EH (cell line): ENCODE measurements at places on chromosomes 5 and 9.

GRCh38 chr5:176803068-176803942 is 7.1 kb upstream of the UNC5A start:
- no peak for DNase-seq

- DNase-seq: no peak
Observed at GRCh38 chr9:89622933-89623861, 18.4 kb downstream of the GADD45G start.

DNA sequence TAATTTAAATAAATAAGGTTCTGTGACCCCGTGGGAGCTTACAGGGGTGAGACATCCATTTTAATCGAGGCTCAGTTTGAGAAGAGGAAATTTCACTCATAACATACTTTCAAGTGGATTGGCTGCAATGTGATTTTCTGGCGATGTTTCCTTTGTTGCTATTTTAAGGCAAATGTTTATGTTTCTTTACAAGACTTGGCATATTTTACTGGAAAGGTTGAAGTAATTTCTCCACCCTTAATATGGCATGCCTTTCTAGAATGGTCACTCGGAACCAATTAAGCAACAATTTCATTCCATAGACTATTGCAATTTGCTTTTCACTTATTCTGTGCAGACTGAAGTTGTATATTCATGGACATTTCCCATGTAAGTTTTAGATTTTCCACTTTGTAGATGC is 438.0 kb upstream of the WWC1 start:
- peak; percentile 93 for DNase-seq

DNA sequence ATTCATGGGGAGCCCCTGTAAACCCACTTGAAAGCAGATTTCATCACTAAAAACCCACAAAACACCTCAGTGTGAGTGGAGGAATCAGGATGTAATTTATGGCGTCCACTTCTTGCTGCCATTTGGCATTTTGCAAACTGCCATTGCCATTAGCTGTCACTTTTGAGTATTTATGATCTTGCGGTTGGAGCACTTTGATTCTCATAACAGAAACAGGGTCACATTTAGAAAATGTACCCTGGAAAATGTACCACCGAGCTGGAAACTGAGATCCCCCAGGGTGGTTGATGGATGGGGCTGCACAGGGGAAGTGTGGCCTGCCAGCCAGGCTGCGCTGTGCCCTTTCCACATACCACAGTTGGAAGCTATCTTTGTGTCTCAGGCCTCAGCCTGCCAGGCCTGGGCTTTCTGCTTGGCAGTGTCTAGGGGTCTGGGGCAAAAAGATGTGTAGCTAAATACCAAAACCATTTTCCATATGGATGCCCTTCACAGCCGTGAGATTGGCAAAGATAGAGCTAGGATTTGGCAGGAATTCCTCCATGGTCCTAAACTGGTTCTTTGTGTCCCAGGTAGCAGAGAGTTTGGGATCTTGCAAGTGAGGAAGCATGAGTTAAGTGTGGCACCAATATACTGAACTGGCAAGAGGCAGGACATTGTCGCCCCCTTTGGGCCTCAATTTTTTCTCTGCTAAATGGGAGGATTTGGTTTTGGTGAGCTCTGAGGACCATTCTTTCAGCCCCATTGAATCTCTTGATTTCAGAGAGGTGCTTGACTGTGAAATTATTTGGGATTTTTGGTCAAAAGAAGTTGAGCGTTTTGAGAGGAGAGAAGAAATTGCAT is 46.2 kb downstream of the GALNT10 start:
- no peak for DNase-seq

DNA sequence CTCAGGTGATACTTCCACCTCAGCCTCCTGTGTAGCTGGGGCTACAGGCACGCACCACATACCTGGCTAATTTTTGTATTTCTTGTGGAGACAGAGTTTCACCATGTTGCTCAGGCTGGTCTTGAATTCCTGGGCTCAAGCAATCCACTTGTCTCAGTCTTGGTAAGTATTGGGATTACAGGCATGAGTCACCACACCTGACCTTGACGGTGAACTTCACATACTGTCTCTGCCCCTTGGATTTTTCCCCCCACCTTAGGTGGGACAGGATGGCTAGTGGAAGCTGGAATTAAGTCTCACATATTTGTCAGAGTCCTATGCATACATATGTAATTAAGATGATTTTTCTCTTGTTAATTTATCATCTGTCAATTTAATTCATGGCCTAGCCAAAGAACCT is 20.9 kb upstream of the RFK start:
- DNase-seq: peak; percentile 12

- DNase-seq: peak; percentile 80
Observed at GRCh38 chr5:140145818-140146522, 20.2 kb downstream of the IGIP start.

DNA sequence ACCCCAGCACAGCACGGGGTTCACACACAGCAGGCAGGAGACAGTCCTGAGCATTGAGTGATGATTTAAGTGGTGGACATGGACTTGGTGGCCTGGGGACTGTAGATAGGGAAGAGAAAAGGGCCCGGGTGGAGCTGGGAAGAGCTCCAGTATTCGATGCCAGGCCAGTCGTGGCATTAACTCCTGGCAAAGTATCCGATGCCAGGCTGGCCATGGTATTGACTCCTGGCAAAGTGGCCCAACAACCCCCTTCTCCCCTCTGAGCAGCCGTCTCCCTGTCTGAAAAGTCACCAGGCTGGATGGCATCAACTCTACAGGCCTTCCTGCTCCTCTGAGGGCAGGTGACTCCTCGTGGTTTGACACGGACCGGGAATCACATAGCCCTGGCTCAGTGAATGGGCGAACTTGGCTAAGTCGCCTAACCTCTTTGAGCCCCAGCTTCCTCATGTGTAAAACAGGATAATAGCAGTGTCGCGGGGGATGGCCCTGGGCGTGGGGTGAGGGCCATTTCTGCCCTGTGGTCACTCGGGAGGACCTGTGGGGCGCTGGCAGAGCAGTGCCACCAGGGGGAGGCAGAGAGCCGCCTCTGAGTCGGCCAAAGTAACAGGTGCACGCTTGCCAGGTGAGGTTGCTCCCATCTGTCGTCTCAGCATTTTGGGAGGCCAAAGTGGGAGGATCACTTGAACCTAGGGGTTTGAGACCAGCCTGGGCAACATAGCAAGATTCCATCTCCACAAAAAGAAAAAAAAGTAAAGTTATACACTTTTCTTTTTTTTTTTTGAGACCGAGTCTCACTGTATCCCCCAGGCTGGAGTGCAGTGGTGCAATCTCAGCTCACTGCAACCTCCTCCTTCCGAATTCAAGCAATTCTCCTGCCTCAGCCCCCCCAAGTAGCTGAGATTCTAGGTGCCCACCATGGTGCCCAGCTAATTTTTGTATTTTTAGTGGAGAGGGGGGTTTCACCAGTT is 5.7 kb upstream of the SEC16A start:
- peak; percentile 49 for DNase-seq

- no peak for DNase-seq
Observed at GRCh38 chr5:106634375-106634774, 1036.4 kb downstream of the EFNA5 start.

DNA sequence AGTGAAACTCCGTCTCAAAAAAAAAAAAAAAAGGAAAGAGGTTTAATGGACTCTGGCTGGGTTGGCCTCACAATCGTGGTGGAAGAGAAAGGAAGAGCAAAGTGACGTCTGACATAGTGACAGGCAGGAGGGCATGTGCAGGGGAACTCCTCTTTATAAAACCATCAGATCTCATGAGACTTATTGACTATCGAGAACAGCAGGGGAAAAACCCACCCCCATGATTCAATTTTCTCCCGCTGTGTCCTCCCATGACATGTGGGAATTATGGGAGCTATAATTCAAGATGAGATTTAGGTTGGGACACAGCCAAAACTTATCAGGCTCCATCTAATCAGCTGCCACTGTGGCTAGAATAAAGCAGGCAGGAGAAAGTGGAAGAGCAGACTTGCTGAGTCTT is 610.4 kb upstream of the NUDT12 start:
- DNase-seq: no peak

DNA sequence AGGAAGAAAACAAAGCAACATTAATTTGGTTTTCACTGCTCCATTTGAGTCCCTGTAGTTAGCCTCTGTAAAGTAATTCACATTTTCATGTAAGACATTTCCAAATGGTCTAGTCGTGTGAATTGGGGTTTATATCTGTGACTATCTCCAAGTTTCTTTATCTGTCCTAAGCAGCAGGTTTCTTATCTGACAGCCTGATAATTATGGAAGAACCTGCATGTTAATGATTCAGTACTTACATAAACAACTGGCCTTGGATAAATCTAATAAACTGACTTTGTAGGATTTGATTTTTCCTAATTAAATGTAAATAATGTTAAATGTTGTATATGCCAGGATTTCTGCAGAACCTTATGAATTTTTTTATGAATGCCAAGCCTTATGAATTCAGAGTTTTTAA is 964.9 kb downstream of the NR2F1-AS1 start:
- DNase-seq: no peak

GRCh38 chr9:38346811-38347210 is 45.7 kb upstream of the ALDH1B1 start:
- no peak for DNase-seq

GRCh38 chr5:139686706-139687441 is 38.7 kb downstream of the CXXC5 start:
- no peak for DNase-seq

DNA sequence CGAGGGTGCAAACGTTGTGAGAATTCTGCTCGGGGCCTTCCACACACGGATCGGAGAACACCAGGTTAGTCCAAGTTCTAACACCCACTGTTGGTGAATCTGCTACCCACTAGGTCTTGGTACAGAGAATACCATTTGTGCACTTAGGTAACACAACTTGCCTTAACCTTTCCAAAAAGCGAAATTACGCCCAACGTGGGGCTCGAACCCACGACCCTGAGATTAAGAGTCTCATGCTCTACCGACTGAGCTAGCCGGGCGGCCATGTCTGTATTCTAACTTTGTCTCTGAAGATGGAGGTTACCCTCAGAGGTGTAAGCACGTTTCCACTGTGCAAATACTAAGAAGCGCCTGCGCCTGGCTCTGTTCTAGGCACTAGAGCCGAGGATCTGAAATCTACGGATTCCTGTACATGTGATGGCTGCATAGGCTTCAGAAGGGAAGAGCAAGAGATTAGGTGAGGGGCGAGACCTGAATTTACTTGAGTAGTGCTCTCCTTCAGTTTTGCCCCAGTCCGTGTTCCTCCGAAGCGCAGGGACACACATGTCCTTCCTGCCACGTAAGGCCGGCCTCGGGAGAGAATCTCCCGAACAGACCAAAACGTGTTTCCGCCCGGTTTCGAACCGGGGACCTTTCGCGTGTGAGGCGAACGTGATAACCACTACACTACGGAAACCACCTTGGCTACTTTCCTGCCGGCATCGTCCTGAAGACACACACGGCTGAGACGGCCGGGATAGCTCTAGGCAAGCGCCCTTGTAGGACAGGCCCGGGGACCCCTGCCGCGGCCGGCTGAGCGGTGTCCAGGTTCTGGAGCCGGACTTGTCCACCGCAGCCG is 1.1 kb upstream of the TRIM41 start:
- DNase-seq: peak; percentile 97

- no peak for DNase-seq
Observed at GRCh38 chr5:133734916-133735315, 122.6 kb upstream of the FSTL4 start.

GRCh38 chr9:25917731-25918362 is 239.6 kb upstream of the TUSC1 start:
- peak; percentile 69 for DNase-seq

DNA sequence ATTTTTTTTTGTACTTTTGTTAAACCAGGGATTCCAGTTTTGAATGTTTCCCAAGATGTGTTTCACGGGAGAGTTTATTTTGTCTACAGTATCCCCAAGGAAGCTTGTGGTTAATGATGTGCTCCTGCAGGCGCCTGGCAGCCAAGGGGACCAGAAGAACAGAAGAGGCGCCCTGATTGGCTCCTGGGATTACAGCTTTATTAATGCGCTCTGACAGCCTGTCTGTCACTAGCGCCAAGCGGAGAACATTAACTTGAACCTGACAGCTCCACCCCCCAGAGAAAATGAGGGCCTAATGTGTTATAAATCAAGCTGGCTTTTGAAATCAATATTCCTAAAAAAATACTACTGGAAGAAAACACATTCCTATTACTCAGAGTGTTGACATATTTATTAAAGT is 5.0 kb upstream of the FBXL7 start:
- DNase-seq: no peak

GRCh38 chr9:69981686-69982445 is 61.8 kb upstream of the MAMDC2 start:
- peak; percentile 90 for DNase-seq

- no peak for DNase-seq
Observed at GRCh38 chr5:170131235-170131634, 25.5 kb downstream of the FOXI1 start.

GRCh38 chr5:158275511-158275910 is 416.6 kb upstream of the CLINT1 start:
- no peak for DNase-seq

DNA sequence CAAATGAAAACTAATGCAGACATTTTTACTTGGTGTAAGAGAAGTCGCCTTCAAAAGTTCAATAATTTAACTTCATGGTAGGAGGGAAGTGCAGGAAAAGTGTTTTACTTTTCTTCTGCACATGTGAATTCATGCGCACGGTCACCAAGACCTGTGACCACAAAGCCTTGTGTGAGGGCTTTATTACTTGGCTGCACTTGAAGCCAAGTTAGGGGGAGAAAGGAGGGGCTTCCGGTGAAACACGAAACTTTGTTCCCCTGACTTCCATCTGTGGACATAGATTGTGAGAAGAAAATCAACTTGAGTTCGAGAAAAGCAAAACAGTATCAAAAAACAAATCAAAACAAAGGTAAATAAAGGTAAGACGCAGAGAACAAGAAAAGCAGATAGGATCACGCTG is 239.9 kb downstream of the ROR2 start:
- DNase-seq: no peak

DNA sequence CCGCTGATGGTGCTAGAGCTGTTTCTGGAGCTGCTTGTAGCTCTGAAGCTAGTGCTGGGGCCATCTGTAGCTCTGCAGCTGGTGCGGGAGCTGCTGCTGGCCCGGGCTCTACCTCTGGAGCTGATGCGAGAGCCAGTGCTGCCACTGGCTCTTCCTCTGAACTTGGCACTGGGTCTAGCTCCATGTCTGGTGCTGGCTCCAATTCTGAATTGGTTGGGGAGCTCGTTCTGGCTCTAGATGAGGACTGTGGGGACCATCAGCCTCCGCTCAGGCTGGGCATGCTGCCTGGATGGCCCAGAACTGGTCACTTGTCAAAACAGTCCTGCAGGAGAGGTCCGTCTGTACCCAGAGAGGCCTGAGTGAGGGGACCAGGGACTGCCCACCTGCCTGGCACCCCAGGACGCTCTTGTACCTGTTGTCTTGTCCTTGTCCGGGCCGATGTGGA is 21.5 kb downstream of the OBP2B start:
- DNase-seq: no peak

DNA sequence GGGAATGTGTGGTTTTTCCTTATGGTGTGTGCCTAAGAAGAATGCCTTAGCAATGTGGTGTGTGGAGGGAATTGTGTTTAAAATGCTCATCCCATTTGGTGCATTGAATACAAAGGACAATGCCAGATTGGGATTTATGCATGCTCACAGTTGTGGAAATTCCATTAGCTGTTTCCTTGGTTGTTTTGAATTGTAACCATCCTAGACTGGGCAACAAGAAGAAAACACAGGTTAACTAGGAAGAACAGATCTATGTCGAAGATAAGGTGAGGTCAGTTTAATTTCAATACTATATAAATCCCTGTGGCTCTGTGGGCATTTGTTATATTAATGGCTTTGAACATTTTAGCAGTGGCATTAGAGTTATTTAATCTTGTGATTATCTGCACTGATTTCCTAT is 266.8 kb downstream of the MAT2B start:
- no peak for DNase-seq
